ENCODE measurements at places on chromosomes 4 and X.

GRCh38 chr4:148044089-148044911 is 312.4 kb downstream of the ARHGAP10 start:
- no peak for DNase-seq

GRCh38 chr4:183508697-183509335 is 4.0 kb downstream of the ING2 start:
- no peak for DNase-seq

DNA sequence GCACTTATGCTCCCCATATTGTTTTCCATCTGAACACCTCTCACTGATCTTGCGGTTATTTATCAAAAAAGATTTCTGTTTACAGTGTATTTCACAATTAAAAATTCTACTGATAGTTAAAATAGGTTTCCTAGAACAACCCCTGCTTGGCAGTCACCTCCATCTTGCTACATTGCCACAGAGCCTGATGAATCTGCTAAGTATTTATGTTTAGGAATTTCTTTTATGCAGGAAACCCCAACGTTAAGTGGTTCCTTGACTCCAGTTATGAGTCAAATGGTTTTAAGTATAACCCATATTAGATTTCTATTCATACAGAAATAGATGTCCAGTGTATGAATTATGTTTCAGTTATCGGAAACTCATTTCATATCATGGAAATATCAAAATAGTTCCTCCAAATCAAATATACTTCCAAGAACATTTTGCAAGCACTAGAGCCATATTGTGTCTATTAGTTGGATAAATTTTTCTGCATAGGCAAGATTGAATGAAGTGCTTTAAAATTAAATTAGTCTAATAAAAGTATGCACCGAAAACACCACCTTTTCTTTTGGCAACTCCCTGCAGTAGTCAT is 20.6 kb downstream of the GALNT7 start:
- no peak for DNase-seq

- no peak for DNase-seq
These were observed 23.3 kb downstream of the ADGRL3 start for GRCh38 chr4:61223385-61223784.

DNA sequence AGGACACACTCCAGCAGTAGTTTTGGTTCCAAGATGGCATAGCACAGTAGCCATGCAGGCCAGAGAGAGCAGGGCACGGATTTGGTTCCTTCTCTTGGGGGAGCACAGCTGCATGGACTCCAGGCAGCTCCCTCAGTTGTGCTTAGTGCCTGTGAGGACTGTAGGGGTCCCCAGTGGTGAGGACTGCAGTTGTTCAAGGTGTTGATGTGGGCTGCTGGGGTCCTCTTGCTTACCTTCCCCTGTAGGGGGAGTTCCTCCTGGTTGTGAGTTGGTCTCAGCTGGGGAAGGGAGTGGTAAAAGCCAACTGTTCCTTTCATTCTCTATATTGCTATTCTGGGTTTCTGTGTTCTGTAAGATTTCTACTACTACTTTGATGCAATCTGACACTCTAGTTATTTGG is 606.5 kb downstream of the MAGEB5 start:
- DNase-seq = no peak

- no peak for DNase-seq
These were observed 106.3 kb downstream of the FAM53A start for GRCh38 chr4:1577822-1578217.

GRCh38 chr4:146661367-146661766 is 22.7 kb downstream of the POU4F2 start:
- no peak for DNase-seq

DNA sequence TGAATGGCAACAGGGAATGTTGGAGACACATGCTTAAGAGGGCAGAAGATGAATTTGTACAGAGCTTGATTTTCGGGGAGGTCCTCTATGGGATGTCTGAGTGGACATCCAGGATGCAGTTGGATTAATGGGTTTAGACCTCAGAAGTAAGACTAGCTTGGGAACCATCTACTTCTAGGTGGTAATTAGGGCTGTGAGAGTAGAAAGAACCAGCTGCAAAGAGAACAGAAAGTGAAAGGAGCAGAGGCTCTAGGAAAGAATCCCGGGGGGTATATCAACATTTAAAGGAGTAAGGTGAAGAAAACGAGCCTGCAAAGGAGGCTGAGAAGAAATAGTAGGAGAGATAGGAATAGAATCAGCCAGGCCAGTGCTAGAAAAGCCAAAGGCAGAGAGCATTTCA is 29.0 kb upstream of the NKRF start:
- no peak for DNase-seq

DNA sequence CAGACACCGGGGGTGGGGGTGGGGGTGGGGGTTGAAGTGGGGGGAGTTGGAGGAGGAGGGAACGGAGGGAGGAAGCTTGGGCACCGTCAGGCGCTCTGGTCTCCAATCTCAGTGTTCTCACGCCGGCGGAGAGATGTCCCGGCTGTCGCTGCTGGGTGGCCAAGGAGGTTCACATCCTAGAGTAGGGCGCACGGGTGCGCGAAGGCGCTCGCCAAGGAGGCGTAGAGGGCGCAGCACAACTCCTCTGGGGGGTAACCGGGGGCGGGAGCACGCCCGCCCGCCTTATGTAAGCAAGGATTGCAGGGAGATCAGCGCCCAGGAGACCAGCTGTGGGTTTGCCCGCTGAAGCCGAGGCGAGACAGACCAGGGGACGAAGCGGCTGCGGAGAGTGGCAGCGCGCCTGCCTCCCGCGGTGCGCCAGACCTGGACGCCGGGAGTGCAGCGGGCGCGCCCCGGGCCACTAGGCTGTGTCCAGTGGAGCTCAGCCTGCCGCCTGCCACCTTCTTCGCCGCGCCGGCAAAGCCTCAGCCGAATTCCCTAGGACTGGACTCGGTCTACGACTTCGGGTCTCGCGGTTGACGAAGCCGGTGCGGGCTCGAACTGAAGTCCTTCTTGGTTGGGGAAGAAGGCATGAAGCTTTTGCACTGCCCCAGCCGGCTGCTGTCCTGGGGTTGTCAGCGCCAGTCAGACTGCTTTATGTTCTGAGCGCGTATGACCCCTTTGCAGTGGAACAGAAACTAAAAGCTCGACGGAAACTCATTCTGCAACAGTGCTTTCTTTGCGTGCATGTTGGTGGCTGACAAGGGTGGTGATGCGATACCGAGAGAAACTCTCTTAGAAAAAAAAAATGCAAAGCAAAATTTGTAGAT is 707 bp upstream of the UNC5C start:
- peak; percentile 86 for DNase-seq

- DNase-seq = no peak
These were observed 70.5 kb downstream of the AGTR2 start for GRCh38 chrX:116241001-116241400.

DNA sequence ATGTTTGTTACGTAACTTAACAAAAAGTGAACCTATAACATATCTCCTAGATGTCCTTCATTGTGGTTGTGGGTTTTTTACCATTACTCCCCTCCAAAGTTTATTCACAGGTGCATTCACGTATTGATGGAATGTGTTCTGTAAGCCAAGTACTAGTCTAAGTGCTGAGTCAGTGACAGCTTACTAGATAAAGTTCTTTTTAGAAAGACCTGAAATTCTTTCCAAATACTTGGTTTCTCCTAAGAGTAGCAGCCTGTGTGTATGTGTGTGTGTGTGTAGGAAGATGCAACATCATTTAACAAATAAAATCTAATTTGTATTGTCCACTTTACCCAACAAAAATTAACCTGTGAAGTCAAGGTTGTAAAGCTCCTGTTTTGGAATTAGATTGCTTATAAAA is 22.1 kb downstream of the NAP1L5 start:
- DNase-seq = no peak
